ENCODE measurements at places on chromosomes 4 and X. TPM values are rescaled to one million over a fixed set of nuclear protein-coding genes. Genes with fewer than 3 reads are reported as not detected.

TBC1D9 gene
- not detected for total RNA-seq

STOX2 gene
- total RNA-seq = not detected

RAB33A gene
- 28.2 TPM for total RNA-seq

BLOC1S4 gene
- total RNA-seq = 19.1 TPM

PRIMPOL gene
- 17.3 TPM for total RNA-seq

SHOX gene
- total RNA-seq = not detected

CXCL10 gene
- total RNA-seq = 1.1 TPM

TMEM154 gene
- 12.2 TPM for total RNA-seq
